ENCODE measurements at places on chromosomes 5 and 9.

DNA sequence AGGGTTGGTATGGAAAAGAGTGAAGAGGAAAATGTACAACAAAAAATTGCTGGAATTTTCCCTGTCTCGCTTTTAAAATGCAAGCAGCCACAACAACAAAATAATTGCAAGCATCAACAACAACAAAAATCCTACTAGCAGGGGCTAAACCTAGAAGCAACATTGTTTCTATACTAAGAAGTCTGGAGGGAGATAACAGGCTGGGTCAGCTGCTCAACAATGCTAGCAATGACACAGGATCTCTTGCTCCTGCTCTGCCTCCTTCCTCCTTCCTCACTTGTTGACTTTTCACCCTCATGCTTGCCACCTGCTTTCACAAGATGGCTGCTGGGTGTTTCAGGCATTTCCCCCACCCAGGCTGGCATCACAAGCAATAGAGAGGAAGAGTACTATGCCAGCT, 7.6 kb upstream of the AOPEP start:
- no peak for DNase-seq

GRCh38 chr5:133950821-133951612, 17.4 kb downstream of the C5orf15 start:
- DNase-seq = no peak

GRCh38 chr5:1471240-1471853, 26.1 kb upstream of the SLC6A3 start:
- no peak for DNase-seq

DNA sequence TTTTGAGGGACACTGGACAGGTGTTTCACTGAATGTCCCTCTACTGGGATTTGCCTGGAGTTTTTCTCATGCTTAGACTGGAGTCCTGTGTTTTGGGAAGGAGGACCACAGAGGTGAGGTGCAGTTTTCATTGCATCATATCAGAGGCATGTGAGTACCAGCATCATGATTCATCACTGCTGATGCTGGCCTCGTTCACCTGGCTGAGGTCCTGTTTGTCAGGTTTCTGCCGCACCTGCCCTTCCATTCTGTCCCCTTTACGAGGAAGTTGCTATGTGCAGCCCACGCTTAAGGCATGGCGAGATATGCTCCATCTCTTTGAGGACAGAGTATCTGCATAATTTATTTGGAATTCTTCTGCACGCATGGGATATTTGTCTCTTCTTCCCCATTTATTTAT, 162.1 kb downstream of the TENT4A start:
- no peak for DNase-seq

- DNase-seq = no peak
Observed at GRCh38 chr9:20618361-20618802, 3.9 kb downstream of the MLLT3 start.

DNA sequence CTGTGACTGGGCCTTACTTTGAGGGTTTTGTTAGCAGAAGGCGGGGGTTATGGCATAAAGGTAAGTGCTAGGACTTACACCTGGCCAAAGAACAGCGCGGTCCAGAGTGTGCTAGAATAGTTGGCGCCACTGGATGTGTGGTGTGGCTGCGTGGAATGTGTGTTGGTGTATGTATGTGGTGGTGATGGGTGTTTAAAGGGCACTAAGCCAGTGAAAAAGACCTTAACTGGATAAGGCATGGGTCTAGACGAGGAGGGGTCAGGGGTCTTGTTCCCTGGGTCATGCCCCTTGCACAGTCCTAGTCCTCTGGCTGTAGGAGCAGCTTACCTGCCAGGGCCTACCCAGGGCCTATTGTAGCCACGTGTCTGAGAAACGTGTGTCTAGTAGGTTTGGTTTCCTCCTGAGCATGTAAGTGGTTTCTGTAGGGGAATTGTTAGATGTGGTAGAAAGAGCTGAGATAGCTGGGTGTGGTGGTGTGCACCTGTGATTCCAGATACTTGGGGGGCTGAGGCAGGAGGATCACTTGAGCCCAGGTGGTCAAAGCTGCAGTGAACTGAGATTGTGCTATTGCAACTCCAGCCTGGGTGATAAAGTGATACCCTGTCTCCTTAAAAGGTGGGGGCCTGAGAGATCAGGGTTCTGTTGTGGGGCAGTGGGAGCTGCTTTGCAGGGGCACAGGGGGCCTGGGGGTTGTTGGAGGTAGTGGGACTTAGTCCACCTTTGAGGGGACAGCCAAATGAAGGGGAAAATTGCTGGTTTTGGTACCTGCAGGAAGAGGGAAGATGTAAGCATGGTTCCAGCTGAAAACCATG, 55.2 kb downstream of the HSPA4 start:
- no peak for DNase-seq

GRCh38 chr9:83024506-83025125, 38.3 kb downstream of the RASEF start:
- DNase-seq = no peak

DNA sequence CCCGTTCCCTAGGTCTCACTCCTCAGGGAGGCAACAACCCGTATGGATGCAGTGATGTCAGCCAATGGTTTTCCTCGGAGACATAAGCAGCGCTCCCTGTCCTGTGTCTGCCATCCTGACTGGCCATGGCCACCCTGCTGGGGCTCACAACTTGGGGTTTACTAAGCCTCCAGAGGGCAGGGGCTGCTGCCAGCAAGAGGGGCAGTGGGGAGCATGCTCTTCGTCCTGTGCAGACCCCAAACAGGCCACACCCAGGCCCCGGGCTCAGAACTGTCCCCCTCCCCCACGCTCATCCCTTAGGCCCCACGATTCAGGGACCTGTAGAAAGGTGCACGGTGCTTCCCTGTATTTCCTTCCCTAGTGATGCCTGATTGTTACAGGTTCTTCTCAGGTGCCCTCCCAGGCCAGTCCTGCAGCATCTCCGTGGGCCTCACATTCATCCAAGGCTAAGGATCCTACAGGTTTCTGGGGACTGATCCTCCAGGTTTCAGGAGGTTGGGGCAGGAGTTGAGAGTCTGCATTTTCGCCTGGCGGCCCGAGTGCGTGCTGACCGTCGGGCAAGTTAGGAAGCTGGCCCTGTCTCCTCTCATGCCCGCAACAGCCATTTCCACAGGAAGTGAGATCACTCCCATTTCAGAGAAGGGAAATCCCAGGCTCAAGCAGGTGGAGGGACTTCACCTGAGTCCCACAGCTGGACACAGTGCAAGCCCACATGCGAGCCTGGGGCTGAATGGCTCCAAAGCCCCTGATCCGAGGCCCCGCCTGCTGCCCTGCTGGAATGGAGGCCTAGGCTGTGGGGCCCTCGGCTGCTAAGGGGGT, 217.6 kb downstream of the ROR2 start:
- no peak for DNase-seq

- no peak for DNase-seq
Observed at GRCh38 chr5:147560718-147561331, 51.0 kb upstream of the DPYSL3 start.

- no peak for DNase-seq
Observed at GRCh38 chr9:88814577-88814976, 176.7 kb upstream of the S1PR3 start.

- DNase-seq = no peak
Observed at GRCh38 chr5:30112867-30113266, 1080.6 kb upstream of the CDH6 start.

- no peak for DNase-seq
Observed at GRCh38 chr9:4701526-4701925, 22.2 kb downstream of the CDC37L1 start.

- DNase-seq = no peak
Observed at GRCh38 chr9:126217250-126217653, 109.4 kb upstream of the MVB12B start.

- no peak for DNase-seq
Observed at GRCh38 chr5:139659695-139660101, 11.5 kb downstream of the CXXC5 start.

DNA sequence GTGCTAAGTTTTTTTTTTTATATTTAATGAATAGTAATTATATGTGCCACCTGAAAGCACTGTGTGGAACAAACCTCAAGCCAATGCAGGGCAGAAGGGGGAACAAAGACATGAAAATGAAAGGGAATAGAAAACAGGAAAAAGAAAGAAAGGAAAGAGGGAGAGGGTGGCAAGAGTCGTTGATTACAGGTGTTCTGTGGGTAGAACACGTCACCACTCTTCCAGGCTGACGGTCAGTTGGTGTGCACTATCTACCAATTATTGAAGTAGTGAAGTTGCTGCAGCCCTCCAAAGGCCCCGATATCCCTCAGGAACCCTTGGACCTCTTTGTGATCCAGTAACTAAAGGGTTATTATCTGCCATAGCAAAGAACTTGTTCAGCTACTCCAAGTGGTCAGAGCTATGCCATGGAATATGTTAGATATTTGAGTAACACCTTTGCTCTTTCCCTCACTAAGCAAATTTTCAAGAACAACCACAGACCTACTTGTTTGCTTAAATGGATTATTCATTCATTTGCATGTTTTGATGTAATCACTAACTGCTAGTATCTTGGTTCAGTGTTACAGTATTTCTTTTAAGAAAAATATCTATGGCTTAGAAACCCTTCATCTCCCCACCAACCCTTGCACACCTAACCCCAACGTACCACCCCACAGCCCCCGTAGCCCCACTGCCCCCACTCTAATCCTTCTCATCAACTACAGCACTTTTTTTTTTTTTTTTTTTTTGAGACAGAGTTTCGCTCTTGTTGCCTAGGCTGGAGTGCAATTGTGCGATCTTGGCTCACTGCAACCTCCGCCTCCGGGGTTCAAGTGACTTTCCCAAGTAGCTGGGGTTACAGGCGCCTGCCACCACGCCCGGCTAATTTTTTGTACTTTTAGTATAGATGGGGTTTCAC, 31.3 kb downstream of the FYB1 start:
- peak; percentile 17 for DNase-seq

GRCh38 chr9:109378316-109378715, 57.5 kb upstream of the EPB41L4B start:
- no peak for DNase-seq

- no peak for DNase-seq
Observed at GRCh38 chr5:153276151-153276550, 214.3 kb upstream of the GRIA1 start.

GRCh38 chr9:87812375-87813118, 70.1 kb upstream of the SPATA31E1 start:
- peak; percentile 39 for DNase-seq

- no peak for DNase-seq
Observed at GRCh38 chr9:29285818-29286217, 1712.5 kb upstream of the C9orf72 start.

DNA sequence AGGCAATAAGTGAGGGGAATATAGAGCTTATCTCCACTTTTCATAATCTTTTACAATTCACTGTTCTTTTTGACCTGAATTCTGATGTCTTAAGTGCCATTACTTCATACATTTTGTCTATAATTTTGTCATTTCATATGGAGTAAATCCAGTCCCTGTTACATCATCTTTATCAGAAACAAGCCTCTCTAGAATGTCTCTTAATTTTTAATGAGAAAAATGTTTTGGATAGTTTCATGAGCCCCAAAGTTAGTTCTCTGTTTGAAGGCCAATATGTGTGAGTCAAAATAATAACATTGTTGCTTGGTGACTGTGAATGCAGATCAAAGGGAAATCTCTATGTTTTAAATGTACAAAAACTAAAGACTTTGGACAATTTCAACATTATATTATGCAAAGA, 329.6 kb upstream of the ARRDC3 start:
- no peak for DNase-seq

DNA sequence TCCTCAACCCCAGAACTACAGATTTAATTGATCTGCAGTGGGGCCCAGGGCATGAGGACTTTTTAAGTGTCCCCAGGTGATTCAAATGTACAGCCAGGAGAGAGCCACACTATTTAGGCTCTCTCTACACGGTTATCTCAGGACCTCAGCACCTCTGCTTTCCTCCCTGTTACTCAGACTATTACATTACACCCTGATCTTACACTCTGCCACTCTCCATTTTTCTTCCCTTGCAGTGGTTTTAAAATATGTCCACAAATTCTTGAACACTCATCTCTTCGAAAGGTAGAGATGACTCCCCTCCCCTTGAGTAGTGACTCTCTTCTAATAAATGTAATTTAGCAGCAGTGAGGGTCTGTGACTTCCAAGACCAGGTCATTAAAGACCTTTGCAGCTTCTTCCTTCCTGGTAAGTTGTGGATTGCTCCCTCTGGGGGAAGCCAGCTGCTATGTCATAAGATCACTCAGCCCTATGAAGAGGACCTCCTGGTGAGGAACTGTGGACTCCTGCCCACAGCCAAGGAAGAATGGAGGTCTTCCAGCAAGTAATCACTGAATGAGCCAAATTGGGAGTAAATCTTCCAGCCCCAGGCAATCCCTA, 87.5 kb upstream of the SSBP2 start:
- peak; percentile 22 for DNase-seq

DNA sequence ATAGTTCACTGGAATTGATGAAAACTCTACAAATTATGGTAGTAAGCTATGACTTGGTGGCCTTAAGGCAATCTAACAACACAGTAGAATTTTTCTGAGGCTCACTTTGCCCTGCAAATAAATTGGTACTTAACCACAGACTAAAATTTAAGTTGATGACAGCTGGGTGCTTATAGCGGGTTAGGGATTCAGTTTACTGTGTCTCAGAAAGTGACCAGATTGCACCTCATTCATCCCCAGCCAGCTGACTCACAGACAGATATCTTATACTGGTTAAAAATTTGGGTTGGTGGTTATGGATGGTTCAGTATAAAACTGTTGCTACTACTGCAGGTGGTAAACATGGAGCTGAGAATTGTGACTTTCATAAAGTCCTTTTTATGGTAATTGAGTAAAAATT, 2.8 kb downstream of the CKS2 start:
- DNase-seq = no peak

- no peak for DNase-seq
Observed at GRCh38 chr9:123928533-123929176, 1.3 kb downstream of the DENND1A start.

GRCh38 chr9:97874624-97875023, 21.6 kb downstream of the FOXE1 start:
- DNase-seq = no peak

- DNase-seq = no peak
Observed at GRCh38 chr5:14775857-14776256, 95.7 kb downstream of the ANKH start.

GRCh38 chr5:1190837-1191239, 10.6 kb upstream of the SLC6A19 start:
- DNase-seq = no peak

GRCh38 chr5:111353035-111353434, 128.9 kb downstream of the CAMK4 start:
- DNase-seq = no peak

- no peak for DNase-seq
Observed at GRCh38 chr5:143521141-143521540, 117.7 kb upstream of the NR3C1 start.

Measured in stimulated activated naive CD4-positive, alpha-beta T cell (primary cell).